ENCODE measurements at places on chromosomes 2 and 18.

DNA sequence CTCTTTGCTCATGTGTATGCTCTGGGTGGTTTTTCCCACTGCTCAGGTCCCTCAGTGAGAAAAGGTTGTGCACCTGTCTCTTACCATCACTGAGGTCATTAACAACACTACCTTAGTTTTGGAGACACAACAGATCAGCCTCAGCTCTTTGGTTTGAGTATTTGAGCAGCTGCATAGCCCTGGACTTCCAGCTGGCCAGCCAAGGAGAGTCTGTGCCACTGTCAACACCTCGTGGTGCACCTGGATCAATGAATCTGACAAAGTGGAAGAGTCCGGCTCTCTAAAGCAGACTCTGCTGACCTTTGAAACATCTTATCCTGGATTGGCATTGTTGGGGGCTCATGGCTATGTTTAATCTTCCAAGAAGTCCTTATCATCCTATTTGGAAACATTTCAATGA lies 30.0 kb downstream of the SERPINB8 start:
- DNase-seq: no peak

DNA sequence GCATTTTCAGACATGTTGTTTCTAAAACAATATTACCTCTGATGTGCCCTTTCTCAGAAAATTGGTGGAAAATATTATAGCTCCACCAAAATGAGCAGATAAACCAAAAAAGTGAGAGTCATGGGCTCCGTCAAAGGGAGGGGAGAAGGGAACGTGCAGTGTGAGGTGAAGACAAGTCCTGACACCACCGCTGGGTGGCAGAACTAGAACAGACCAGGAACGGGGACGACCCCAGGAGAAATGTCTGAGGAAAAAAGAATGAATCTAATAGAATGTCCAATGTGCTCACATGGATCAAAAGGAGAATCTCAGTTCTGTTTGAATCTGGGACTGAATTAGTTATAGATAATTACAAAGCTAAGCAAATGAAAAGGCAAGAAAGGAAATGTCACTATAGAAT lies 22.6 kb upstream of the BCL2 start:
- DNase-seq: no peak

DNA sequence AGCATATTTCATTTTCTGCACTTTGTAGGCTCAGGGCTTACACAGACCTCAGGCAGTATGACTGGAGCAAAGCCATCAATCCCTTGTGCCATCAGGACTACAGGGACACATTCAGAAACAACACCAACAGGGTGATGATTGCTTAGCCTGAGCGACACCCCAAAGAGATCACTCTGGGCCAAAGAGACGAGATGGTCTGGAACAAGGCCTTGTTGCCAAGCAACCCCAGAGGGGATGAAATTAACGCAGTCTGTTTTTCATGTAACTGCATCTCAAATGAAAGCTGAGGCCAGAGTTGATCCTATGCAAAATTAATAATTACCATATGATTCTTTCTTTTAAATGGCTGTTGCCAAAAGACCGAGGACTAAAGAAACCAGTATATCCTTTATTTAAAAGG lies 20.2 kb upstream of the B3GNT2 start:
- DNase-seq: no peak

DNA sequence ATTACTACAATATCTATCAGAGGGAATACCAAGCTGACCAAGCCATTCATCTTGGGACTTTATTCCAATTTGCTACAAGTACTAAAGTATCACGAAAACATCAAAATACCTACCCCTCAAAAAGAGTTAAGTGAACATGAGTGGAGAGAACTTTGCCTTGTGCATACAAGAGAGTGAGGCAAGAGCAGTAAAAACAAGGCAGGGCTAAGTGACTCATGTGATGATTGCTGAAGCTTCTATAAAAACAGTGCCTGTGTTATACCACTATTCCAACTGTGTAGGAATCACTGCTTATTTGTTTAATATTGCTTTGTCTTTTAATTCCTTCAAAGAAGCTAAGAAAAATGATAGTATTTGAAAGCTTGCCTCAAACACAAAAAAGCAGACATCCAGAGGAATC lies 61.2 kb downstream of the FARSB start:
- no peak for DNase-seq

- no peak for DNase-seq
Observed at GRCh38 chr2:10283106-10284062, 19.3 kb upstream of the HPCAL1 start.

GRCh38 chr2:38129987-38130386 lies 54.0 kb upstream of the CYP1B1 start:
- no peak for DNase-seq

- DNase-seq: no peak
Observed at GRCh38 chr2:219744066-219744465, 116.6 kb downstream of the SLC4A3 start.

DNA sequence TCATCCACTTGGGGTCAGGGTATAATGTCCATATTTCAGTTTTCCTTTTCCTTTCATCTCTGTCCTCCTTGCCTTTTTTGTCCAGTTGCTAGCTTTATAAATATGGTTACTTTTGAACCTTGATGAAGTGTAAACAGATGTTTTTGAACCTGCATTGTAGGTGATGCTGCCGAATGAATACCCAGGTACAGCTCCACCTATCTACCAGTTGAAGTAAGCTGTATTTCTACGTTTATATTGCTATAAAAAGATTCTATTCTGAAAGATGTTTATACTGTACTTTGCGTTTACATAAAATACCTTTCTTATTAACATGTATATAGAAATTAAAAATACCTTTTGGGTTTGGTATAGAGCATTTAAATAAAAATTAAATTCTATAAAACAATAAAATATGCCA lies 2.2 kb downstream of the IMPACT start:
- DNase-seq: no peak

- no peak for DNase-seq
Observed at GRCh38 chr18:11096839-11097750, 52.3 kb downstream of the PIEZO2 start.

DNA sequence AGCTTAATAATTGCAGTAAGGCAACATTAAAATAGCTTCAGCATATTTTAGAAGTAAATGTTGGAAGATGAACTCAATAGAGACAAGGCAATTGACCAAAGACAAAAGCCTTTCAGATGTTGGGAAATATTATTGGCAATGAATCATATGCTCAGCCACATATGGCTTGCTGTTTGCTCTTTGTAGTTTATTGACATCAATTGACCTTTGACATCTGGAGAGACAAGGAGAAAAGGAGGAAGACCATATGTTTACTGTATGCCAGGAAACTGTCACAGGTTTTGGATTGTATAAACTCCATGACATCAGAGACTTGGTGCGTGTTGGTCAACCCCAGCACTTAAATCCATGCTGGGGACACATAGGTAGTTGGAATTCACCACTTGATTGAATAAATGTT lies 60.6 kb upstream of the SLC16A14 start:
- no peak for DNase-seq

DNA sequence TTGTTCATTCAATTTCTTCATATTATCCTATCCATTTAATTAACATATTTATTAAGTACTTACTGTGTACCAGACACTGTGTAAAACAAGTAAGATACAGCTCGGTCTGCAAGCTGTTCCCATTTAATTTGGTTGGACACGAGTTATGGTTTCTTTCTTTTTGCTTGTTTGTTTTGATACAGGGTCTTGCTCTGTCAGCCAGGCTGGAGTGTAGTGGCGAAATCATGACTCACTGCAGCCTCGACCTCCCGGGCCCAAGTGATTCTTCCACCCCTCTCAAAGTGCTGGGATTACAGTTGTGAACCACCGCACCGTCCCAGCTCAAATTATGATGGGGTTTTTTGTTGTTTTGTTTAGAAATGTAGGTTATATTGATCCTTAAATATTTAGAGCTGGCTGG lies 9.0 kb downstream of the CYBRD1 start:
- DNase-seq: no peak

GRCh38 chr2:239690651-239691631 lies 290.1 kb upstream of the HDAC4 start:
- DNase-seq: no peak

GRCh38 chr2:157596992-157597681 lies 31.5 kb downstream of the ACVR1C start:
- DNase-seq: peak; percentile 25

DNA sequence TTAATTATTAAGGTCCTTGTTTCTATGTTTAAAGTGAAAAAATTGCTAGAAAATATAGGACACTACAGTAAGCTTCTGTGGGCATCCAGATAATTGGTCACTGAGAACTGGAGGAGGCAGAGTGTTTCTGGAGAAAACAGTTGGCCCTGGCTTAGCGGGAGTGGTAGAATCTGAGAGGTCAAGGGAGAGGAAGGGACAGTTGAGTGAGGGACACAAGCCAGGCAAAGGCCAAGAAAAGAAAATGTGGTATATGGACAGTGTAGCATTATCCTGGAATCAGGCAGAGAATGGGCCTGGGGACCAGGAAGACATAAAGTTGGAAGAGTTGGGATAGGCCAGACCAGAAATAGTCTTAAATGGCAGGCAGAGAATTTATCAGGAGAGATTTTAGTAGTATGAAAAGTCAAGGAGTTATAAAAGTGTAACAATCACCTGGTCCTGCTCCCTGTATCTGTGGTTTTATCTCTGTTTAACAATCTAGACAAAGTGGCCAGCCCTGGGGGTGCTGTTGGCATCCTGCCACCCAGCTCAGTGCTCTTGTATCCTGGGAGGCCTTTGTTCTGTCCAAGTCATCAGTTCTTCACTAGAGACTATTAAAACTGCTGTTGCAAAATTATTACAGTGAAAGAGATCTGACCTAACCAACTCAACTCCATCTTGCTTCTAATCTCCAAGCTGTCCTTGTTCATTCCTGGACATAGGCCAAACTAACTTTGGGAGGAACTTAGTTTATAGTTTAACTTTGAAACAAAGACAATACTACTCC lies 15.4 kb upstream of the MSGN1 start:
- no peak for DNase-seq

- no peak for DNase-seq
Observed at GRCh38 chr2:150404147-150404546, 83.3 kb downstream of the RND3 start.

- DNase-seq: no peak
Observed at GRCh38 chr18:40851014-40851429, 1104.0 kb upstream of the PIK3C3 start.

DNA sequence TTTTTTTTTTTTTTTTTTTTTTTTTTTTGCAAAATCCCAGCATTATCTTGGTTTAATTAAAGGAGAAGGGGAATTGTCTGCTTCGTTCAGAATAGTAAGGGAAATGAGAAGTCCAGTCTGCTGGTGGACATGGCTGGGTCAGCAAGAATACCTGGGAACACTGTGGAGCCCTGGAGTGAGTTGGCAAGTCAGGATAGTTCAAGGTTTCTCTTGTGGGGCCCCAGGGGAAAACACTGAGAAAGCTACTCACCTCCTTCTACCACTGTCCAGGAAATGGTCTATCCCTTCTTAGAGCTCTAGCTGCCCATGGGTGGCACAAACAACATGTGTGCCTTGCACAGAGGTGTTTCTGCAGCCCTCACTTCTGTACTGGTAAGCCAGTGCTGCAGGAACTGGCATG lies 169.1 kb upstream of the SIX2 start:
- DNase-seq: no peak

DNA sequence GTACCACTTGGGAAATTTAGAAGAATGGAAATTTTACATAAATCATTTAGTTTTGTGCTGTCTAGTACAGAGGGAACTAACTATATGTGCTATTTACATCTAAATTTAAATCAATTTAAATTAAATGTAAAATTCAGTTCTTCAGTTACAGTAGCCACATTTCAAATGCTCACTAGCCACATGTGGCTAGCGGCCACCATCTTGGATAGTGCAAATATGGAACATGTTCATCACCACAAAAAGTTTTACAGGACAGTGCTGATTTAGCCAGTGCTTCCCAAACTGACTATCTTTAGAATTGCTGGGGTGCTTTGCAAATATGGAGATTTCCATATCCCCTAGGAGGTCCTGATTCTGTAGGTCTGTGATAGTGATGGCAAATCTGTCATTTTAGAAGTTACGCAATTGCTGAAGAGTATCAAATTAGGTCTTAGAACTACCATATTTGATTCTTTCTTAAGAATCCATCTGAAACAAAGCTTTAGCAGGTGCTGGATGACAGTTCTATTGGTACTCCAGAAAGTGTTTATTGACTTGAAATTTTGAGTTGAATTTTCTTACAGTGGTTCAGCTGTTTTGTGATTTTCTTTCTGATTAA lies 12.8 kb downstream of the EHBP1 start:
- DNase-seq: no peak

- DNase-seq: no peak
Observed at GRCh38 chr2:88038263-88039105, 17.1 kb downstream of the KRCC1 start.

GRCh38 chr18:35223797-35224196 lies 17.0 kb upstream of the ZNF397 start:
- no peak for DNase-seq

- no peak for DNase-seq
Observed at GRCh38 chr2:42138163-42139015, 30.8 kb upstream of the EML4 start.

DNA sequence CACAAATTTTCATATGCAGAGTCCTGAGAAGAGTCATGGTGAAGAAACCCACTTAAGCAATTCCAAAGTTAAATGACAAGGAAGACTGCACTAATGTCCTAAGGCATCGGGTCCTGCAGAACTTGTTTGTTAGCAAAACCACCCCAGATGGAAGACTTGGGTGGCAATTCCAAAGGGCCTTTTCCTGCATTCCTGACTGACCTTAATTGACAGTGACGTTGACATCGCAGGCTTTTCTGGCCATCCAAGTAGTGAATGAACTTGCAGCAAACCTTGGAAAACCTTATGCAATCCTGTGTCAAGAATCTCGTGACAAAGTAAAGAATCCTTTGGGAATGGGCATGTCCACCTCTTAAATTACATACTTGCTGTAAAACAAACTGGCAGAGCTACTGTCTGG lies 112.5 kb upstream of the SH3BP4 start:
- no peak for DNase-seq

- DNase-seq: no peak
Observed at GRCh38 chr2:203399031-203399430, 70.8 kb downstream of the ABI2 start.

DNA sequence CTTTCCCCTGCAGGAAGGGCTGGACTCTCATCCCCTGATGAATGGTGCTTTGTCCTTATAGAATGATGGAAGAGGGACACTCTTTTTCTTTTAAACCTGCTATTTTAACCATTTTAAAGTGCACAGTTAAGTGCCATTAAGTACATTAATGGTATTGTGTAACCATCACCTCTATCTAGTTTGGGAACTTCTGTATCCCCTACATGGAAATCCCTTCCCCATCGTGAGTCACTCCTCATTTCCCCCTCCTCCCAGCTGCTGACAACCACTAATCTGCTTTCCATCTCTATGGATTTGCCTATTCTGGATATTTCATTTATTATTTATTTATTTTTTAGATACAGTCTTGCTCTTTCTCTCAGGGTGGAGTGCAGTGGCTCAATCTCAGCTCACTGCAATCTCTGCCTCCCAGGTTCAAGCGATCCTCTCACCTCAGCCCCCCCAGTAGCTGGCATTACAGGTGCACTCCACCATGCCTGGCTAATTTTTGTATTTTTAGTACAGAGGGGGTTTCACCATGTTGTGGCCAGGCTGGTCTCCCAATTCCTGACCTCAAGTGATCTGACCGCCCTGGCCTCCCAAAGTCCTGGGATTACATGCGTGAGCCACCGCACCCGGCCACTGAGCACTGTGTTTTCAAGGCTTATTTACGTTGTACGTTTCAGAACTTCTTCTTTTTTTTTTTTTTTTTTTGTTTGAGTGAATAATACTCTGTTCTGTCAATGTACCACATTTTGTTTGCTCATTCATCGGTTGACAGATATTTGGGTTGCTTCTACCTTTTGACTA lies 15.8 kb downstream of the DGKD start:
- DNase-seq: no peak

GRCh38 chr2:149001496-149001895 lies 37.0 kb upstream of the LYPD6B start:
- DNase-seq: no peak

All from activated effector memory CD4-positive, alpha-beta T cell treated with Interleukin-2 at 50 U/mL for 16 hours (primary cell).